Fibroblast of skin of left quadriceps (primary cell): ENCODE measurements at places on chromosomes 13 and 19.

- DNase-seq: no peak
These were observed 2.7 kb upstream of the UBL3 start for GRCh38 chr13:29853131-29853530.

DNA sequence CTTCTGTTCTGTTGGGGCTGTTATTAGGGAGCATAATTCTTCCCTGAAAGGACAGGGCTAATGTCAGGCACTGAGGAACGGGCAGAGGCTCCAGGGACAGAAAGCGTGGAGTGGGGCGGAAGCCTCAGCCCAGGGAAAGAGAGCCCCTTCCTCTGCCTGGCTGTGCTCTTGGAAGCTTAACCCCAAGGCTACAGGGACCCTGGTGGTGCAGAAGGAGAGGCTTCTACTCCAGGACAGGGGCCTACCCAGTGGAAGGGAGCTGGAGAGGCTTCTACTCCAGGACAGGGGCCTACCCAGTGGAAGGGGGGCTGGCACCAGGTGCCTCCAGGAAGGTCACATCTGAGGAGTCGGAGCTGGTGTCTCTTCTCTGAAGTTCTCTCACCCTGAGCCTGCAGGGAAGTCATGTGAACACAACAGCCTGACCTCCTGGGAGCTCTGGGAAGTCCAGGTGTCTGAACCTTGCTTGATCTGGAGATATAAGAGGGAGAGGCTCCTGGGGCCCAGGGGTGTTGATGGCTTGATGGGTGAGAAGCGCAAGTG, 159.5 kb upstream of the SOX1 start:
- no peak for DNase-seq

DNA sequence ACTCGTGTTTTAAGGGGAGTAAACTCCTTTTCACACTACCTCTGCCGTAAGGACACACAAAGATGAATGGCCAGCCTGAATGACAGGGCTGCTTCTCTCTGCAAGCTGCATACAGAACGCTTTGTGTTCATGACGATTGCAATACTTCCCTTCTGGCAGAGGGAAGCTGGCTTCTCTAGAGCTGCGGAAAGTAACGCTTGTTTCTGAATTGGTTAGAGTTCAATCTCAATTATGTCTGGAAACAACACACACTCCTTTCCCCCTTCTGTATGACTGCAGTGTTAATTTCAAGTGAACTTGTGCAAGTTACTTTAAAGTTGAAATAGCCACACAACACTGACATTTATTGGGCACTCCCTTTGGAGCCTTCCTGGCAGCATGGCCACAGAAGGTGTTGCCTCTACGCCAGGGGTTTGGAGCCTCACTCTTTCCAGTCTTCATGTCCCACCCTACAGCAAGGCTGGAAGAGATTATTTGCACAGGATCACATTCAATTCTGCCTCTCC, 242.6 kb downstream of the NDFIP2 start:
- DNase-seq: no peak

DNA sequence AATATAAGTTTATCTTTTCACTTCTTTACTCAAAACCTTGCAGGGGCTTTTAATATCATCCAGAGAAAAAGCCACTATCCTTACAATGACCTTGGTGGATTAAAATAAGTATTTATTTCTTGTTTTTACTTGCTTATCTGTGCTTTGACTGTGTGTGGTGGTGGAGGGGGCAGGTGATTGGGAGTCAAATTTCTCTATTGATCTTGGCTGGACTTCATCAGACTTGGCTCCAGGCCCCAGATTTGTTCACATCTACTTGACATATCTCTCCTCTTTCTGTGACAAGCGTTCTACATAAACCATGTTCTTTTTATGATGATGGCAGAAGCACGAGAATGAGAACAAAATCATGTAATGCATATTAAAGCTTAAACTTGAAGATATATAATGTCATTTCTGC, 670.8 kb downstream of the PCDH17 start:
- DNase-seq: no peak

DNA sequence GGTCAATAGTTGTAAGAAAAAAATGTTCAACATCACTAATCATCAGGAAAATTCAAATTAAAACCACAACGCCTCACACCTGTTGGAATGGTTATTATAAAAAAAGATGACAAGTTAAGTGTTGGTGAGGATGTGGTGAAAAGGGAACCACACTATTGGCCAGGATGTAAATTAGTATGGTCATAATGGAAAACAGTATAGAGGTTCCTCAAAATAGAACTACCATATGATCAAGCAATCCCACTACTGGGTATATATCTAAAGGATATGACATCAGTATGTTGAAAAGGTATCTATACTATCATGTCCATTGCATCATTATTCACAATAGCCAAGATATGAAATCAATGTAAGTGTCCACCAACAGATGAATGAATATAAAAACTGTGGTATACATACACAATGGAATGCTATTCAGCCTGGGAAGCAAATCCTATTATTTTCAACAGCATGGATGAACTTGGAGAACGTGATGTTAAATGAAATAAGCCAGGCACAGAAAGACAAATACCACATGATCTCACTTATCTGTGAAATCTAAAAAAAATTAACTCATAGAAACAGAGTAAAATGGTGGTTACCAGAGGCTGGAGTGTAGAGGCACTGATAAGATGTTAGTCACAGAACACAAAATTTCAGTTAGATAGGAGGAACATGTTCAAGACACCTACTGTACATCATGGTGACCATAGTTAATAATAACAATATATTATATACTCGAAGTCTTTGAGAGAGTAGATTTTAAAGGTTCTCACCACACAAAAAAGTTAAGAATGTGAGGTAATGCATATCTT, 56.6 kb downstream of the TBC1D4 start:
- DNase-seq: no peak

DNA sequence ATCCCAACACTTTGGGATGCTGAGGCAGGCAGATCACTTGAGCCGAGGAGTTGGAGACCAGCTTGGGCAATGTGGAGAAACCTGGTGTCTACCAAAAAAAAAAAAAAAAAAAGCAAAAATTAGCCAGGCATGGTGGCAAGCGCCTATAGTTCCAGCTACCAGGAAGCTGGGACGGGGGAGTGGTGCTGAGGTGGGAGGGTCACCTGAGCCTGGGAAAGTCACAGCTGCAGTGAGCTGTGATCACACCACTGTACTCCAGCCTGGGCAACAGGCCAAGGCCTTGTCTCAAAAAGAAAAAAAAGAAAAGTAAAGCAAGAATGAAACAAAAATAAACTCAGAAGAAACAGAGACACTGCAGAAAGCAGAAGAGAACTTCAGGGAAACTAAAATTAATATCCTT, 31.6 kb downstream of the MTRF1 start:
- no peak for DNase-seq

GRCh38 chr13:102191951-102192502, 209.8 kb downstream of the FGF14 start:
- DNase-seq: no peak

DNA sequence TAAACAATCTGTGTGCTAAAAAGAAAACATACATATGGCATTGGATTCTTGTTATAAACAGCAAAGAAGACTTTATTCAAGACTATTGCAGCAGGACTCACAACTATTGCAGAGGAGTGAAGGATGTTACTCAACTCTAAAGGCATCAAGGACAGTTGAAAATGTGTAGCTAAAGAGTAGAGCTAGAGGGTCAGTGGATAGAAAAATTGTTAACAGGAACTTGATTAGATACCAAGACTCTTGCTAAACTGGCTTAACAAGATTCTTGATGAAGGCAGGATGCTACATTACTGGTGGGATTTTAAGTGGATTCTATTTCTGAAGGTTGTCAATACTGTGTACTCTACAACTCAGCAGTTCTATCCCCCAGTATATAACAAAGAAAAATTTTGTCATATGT, 1183.3 kb downstream of the SLITRK1 start:
- DNase-seq: no peak

DNA sequence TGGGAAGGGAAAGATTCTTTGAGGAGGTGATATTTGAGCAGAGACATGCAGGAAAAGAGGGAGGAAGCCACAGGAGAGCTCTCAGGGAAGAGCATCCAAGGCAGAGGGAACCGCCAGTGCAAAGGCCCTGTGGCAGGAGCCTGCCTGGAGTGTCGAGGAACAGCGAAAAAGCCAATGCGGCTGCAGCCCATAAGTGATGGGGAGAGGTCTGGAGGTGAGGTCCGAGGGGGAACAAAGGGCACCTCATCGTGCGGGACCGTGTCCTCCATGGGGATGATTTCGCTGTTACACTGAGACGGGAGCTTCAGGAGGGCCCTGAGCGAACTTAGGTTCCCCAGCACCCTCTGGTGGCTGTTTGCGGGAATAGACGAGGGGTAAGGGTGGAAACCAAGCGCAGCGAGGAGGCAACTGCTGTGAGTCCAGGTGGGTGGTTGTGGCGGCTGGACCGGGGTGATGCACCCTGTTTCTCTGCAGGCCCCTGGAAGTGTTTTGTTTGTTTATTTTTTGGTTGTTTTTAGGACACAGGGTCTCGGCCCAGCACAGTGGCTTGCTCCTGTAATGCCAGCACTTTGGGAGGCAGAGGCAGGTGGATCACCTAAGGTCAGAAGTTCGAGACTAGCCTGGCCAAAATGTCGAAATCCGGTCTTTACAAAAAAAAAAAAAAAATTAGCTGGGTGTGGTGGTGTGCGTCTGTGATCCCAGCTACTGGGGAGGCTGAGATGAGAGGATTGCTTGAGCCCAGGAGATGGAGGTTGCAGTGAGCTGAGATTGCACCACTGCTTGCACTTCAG, 5.9 kb upstream of the EHD2 start:
- no peak for DNase-seq

DNA sequence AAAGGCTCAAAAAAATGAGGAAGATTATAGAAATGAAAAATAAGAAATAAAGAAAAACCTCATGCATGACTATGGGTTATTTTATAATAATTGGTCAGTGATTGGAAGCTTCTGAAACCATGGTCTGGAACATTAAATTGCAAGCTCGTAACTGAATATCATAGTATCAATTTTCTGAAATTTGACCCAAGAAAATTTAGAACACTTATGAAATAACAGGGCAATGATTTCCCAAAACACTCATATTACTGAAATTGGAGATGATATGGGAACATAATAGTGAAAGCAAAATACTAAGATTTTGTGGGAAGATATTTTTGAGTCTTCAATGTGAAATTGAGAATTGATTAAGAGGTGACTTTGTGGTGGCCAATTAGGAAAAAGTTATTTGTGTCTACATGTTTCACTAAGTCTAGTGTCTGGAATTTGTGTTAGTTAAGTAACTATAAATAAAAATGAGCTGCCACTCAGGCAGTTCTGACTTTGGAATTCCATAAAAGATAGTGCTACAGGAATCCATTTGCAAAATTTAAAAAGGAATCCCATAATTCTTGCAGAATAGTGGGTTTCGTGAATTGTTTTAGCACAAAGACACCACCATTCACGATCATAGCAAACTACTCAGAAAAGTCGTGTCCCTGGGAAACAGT, 603.0 kb downstream of the LMO7 start:
- DNase-seq: no peak
